ENCODE measurements at places on chromosomes 11 and 22.
A peak's percentile ranks its signal among the peaks of the same experiment; 100 is the strongest.

GRCh38 chr11:47175746-47176327 is 842 bp downstream of the ARFGAP2 start:
- DNase-seq = peak; percentile 68

- DNase-seq = no peak
Measured at GRCh38 chr11:66101066-66101464, 31.0 kb downstream of the PACS1 start.

DNA sequence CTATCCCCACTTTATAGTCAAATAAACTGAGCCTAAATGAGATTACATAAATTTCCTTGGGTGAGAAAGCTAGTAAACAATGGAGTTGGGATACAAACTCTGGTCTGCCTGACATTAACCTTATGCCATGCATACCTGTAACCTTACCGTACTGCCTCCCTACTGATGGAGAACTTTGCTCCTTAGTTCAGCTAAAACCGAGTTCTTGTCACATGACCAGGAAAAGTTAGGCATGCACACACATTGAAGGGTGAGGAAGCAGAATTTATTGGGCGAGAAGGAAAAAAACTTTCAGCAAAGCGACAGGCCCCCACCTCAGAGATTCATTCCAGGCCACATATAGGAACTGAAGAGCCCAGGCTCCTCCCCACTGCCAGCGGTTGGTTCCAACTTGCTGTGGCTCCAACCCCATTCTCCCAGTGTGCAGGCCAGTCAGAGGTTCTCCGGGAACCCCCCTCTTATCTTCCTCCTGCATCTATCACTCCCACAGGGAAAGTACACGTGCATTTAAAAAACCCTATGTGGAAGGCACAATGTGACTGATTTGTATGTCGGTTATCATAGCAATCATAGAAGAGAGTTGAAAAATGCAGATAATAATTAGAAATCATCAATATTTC is 3.2 kb upstream of the PIWIL4 start:
- no peak for DNase-seq

GRCh38 chr11:17434108-17434507 is 42.5 kb downstream of the ABCC8 start:
- no peak for DNase-seq

GRCh38 chr11:127390465-127390864 is 389.9 kb upstream of the KIRREL3 start:
- no peak for DNase-seq

DNA sequence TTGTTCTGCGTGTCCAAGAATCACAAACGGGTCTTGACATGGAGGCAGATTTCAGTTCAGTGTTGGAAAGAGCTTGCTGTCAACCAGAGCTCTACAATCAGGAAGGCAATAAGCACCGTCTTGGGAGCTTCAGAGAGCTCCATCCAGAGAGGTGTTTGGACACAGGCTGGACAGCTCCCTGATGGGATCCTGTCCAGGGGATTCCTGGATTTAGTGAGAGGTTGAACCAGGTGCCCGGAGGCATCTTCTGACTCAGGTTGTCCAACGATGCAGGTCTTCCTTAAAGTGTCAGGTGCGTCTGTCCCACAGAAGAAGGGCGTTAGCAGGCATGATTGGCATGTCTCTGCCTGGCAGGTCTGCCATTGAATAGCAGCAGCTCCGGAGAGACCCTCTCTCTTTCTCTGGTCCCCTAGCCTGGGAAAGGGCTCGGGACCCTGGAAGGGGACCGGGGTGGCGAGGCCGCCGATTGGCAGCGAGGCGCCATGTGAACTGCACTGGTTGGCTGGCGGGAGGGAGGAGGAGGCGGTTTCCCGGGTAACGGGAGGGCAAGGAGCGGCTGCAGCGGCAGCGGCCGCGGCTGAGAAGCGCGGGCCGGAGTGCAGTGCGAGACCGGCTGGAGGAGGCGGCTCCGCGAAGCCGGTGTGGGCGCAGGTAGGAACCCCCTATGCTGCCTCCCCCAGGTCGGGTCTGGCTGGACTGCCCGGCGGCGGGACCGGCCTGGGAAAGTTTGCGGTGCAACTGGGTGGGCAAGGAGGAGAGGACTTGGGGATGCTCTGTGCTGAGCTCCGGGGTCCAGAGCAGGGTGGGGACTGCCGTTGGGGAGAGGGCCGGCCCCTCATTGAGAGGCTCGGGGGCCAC is 104.1 kb upstream of the E2F8 start:
- no peak for DNase-seq

DNA sequence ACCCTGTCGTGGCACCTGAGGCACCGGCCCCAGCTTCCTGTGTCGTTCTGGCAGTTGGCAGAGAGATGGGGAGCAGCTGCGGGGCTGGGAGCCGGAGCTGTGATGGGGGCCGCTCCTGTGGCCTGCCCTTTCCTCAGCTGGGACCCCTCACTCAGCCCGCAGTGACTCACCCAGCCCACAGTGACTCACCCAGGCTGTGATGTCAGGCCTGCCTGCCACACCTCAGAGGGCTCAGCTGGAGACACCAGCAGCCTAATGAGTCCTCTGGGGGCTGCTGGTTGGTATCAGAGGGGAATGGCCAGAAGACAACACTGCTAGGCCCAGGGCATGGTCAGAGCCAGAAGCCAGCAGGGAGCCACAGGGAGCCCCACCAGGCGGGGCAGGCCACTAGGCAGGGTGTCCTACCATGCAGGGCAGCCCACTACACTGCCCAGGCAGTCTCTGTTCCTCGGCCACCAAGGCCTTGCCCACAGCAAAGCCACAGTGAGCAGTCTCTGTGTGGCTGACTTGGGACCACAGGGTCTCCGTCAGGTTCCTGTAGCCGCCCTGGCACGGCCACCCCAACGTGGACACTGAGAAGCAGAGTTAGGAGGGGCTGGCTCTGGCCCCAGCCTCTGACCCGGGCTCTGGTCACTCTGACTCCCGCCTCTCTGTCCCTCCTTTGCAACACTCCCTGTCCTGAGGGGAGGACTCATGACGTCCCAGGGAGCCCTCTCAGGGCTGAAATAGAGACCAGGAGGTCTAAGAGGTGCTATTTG is 4.2 kb upstream of the FXYD2 start:
- no peak for DNase-seq

DNA sequence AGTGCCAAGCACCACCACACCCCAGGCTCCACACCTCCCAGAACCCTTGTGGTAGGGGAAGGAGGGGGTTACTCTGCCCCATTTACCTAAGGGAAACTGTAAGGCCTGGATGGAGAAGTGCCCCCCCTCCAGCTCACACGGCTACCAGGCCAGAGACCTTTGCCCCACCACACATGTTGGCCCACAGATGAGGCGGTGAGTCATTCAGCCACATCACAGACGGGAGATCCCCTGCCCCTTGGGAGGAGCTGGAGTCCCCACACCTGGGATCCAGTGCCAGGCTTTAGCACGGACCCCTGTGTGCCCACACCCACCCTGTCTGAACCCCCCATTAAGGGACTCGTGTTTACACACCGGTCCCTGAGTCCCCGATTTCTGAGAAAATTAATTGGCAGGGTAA is 24.9 kb downstream of the CDKN1C start:
- no peak for DNase-seq

DNA sequence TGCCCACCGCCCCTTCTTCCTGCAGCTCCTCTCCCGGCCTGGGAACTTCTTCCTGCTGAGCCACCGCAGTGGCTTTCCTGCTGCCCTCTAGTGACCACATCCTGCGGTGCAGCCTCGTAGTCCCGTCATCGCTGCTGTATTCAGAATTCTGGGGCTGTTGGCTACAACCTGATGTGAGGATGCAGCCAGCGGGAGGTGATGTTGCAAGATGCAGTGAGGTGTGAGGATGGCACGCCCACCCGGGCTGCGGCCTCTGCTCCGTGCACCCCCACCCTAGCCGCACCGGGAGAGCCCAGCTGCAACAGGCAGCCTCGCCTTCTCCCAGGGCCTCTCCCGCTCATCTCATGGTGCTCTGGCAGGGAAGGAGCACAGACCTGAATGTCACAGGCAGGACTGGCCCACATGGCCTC is 10.1 kb downstream of the CHST1 start:
- DNase-seq = peak; percentile 14

DNA sequence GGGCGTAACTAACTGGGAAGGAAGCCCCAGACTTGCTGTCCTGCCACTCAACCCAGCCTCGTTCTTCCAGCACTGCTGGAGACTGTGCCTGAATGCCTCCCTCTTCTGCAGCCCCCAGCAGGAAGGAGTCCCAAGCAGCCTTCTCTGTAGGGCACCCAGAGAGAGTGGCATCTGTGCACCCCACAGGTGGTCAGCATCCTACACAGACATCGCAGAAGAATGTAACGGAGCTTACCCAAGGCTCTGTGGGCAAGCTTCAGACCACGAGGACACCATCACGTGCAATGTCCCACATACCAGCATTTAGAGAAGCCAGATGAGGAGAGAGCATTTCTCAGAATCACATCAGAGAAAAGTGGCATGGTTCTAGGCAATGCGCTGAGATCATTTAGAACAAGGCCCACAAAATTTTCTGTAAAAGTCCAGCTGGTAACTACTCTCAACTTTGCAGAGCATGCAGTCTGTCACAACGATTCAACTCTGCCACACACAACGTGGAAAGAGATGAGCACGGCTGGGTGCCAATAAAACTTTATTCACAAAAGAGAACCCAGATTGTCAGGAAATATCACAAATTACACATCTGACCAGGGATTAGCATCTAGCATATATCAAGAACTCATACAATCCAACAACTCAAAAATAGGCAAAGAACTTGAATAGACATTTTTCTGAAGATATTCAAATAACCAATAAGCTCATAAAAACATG is 33.4 kb downstream of the SHANK2 start:
- no peak for DNase-seq

DNA sequence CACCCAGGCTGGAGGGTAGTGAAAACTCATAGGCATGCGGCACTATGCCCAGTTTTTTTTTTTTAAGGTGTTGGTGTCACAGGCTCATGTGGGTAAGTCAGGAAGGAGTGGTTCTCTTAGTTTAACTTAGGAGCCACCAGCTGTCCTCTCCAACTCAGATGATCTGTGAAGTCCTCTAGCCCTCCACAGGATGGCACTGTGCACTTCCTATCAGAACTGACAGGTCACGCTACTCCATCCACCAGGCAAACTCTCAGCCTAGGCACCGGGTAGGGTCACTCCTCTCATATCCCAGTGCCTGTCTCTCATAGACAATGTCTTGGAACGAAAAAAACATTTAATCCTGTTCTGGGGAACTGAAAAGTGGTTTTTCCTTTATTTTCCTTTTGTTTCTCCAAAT is 16.5 kb downstream of the NAP1L4 start:
- DNase-seq = peak; percentile 41

GRCh38 chr11:111819829-111820237 is 51.5 kb downstream of the ALG9 start:
- no peak for DNase-seq

DNA sequence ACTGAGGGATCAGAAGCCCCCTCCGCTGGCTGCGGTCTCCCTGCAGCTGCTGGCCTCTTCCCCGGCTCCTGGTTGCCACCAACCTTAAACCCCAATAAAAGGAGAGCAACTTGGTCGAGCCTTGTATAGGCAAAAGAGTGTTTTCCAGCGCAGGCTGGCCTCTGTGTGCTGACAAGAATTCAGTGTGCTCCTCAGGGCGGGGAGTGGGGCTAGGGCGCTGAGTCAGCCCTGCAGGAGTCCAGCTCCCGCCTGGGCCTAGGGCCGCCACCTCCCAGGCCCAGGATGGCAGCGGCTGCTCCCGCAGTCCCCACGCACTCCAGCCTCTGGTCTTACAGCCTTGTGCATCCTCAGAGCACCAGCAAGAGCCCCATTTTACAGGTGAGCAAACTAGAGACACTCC is at the start of gene SHISAL1:
SHISAL1 (minus strand) TSS at position 186 of the 400 bp plus-strand sequence. CDS start 12,006 bp downstream, outside the sequence.
- no peak for DNase-seq

- no peak for DNase-seq
Measured at GRCh38 chr11:101508370-101508769, 75.4 kb downstream of the TRPC6 start.

DNA sequence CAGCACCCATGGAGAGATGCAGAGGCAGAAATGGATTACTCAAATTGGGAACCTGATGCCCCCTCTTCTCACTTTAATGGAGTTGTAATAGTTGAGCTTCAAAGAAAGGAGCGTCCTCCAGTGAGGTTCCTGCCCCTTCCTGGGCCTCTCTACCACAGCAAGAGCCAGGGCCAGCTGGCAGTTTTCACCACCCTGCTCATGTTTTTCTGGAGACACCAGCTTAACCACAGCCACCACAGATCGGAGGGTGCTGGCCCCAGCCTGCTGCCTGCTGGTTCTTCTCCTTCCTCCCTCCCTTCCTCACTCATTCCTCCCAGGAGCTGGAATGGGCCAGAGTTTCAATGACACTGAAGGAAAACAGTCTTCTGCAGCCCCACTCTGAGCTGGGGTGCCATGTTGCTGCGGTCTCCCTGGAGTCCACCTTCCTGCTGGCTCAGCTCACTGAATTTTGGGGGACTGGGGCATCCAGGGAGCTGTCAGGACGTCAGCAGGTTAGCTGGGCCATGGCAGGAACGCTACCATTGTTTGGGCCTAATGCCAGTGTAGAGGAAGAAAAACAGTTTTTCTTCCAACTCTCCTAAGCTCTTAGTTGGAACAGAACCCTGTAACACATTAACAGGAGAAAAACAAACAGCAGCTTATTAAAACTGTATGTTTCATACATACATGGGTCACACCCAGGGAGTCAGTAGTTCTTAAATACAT is 57.7 kb downstream of the TRAF6 start:
- DNase-seq = peak; percentile 63

- no peak for DNase-seq
Measured at GRCh38 chr11:76624500-76625379, 45.8 kb downstream of the LRRC32 start.

GRCh38 chr11:9784602-9785315 is 120.9 kb downstream of the SWAP70 start:
- no peak for DNase-seq

- DNase-seq = no peak
Measured at GRCh38 chr22:45585437-45585755, 82.7 kb downstream of the FBLN1 start.

DNA sequence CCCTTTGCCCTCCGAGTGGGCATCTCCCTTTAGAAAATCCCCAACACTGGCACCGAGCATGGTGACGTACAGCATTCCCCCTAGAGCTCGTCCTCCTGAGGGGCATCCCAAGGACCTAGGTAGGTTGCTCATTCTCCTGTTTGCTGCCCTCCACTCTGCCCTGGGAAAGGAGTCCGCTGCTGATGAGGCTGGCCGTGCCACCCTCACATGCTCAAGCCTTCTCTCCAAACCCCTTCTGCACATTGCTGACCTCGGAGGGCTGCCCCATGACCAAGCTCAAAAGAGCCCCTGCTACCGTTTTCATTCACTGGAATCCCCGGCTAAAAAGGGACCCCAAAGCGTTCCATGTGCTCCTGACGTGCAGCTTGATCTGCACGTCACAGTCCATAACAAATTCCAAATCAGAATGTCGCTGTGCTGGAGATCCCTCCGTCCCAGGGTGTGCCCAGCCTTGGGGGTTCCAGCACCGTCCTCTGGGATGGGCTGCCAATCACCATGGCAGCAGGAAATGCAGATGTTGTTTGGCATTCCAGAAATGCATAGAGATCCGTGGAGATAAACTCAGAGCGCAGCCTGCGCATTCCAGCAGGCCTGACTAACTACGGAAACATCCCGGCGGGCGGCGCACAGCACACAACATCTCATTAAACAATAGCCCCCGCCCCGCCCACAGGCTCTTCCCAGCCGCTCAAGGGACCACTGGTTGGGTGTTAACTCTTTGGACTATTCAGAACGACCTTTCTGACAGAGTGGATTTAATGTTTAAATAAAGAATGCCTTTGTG is 26.3 kb upstream of the GNB1L start:
- DNase-seq = no peak

GRCh38 chr11:102268985-102269470 is 48.3 kb upstream of the BIRC3 start:
- no peak for DNase-seq
